ENCODE measurements at places on chromosomes 11 and 22.

DNA sequence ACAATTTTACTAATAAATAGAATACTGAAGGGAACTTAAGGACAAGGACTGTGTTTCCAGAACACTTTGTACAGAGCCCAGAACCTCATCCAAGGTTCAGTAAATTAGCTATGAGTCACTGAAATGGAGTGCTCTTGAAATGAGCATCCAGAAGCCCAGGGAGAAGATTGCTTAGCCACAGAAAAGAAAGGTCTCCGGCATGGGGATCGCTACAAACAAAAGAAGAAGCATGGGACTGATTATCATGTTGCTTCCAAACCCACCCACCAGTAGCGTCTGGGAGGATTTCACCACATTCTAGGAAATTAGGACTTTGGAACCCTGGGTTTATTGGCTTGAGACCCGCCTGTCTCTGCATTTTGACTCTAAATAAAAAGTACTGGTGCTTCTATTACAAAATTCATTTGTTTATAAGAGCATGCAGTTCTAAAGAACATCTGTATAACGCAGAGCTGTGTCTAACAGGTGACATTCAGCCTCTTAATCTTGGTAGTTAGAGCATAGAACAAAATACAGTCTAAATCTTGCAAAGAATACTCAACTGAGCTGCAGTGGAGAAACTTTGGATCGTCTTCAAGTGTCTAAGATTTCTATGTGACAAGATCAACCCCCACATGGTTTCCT lies 35.9 kb upstream of the SESN3 start:
- no peak for DNase-seq

GRCh38 chr11:119377961-119378667 lies 3.4 kb downstream of the USP2 start:
- no peak for DNase-seq

DNA sequence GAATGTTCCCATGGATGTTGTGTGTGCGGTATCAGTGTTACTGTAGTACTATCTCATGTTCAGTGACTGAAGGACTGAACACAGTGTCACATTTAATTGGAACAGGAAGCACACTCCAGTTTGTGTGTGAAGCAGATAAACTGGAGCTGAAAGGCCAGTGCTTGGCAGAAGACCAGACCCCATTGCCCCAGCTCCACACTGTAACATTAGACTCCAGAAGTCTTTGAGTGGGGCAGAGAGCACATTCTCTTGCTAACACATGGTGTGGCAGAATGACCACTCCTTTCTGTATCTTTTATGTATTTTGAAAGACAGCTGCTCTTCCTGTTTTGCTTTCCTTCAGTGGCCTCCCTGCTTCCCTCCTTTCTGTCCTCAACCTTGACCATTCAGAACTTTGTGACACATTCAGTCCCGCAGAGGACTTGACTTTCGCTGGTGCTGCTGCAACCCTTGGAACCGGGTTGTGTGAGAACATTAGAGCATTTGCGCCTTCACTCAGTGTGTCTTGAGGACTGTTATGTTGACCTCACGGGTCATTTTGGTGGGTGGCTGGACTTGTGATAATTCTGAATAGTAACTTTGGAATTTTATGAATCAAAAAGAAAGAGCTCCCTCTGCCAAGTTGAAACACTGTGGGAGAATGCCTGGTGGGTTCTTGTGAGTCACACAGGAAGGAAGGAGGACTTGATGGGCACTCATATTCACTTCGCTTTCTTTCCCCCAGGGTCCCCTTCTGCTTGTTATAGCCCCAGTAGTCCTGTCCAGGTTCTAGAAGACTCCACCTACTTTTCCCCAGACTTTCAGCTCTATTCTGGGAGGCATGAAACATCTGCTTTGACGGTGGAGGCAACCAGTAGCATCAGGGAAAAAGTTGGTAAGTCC lies 26.4 kb downstream of the AMOTL1 start:
- DNase-seq: no peak

DNA sequence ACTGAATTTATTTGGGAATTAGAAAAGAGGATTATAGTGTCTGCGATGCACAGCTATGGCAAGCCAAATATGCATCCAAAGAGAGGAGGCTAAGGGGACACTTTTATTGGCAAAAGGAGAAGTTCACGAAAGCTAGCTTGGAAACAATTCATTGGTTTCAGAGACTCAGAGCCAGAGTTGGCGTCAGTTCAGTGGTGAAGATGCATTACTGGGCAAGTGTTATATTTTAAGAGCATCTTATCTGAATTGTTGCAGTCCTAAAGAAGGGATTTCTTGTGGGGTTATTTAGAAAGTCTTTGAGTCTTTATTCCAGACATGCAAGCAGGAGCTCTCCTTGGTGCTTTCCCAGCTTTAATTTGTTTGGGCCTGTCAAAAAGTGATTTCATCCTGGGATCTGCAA lies 15.0 kb downstream of the CLDN5 start:
- no peak for DNase-seq

Data from HuH-7.5 (cell line).